ENCODE measurements at places on chromosomes 12 and 14. TPM values are rescaled to one million over a fixed set of nuclear protein-coding genes. Genes with fewer than 3 reads are reported as not detected.

The NUAK1 gene
- total RNA-seq = 0.05 TPM

The RAPGEF3 gene
- total RNA-seq = 0.55 TPM

The DICER1 gene
- 54.9 TPM for total RNA-seq

The GLIPR1L2 gene
- total RNA-seq = 1.5 TPM

The KCNJ8 gene
- total RNA-seq = not detected

The PLA2G1B gene
- not detected for total RNA-seq

The RBP5 gene
- not detected for total RNA-seq

DNA sequence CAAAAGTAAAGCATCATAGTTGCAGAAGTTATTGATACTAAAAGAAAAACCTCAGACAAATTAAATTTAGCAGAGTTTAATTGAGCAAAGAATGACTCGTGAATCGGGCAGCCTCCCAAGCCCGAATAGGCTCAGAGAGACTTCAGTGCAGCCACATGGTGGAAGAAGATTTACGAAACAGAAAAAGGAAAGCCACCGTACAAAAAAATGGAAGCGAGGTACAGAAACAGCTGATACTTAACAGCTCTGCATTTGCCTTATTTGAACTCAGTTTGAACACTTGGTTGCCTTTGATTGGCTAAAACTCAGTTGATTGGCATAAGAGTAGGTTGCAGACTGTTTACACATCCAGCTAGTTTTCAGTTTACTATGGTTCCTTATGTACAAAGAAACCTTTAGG lies 12.9 kb downstream of the TTC9 start:
- no peaks in the 10 kb centered on the region for H3K36me3 ChIP-seq
- DNase-seq = no peak
- no peaks in the 10 kb centered on the region for H3K27me3 ChIP-seq
- H3K4me1 ChIP-seq = peaks cover 66% of the 10 kb centered on the region
- H3K27ac ChIP-seq = peak overlapping the region; percentile 97
- H3K4me3 ChIP-seq = peak overlapping the region; percentile 39

GRCh38 chr12:111314953-111315539 lies 53.8 kb downstream of the PHETA1 start:
- H3K36me3 ChIP-seq = no peaks in the 10 kb centered on the region
- DNase-seq = no peak
- H3K4me1 ChIP-seq = peaks cover 4% of the 10 kb centered on the region
- H3K27ac ChIP-seq = no peak overlapping the region
- no peak overlapping the region for H3K4me3 ChIP-seq
- H3K27me3 ChIP-seq = peaks cover 19% of the 10 kb centered on the region

GRCh38 chr12:76421046-76421445 lies 72.8 kb upstream of the BBS10 start:
- DNase-seq = no peak
- no peaks in the 10 kb centered on the region for H3K36me3 ChIP-seq
- no peaks in the 10 kb centered on the region for H3K27me3 ChIP-seq

GRCh38 chr12:95633732-95634465 lies 82.6 kb upstream of the USP44 start:
- peaks cover 2% of the 10 kb centered on the region for H3K4me1 ChIP-seq
- DNase-seq = no peak
- no peaks in the 10 kb centered on the region for H3K27me3 ChIP-seq

- H3K4me3 ChIP-seq = no peak overlapping the region
- DNase-seq = no peak
- H3K4me1 ChIP-seq = peaks cover 10% of the 10 kb centered on the region
- H3K36me3 ChIP-seq = peaks cover 2% of the 10 kb centered on the region
Measured at GRCh38 chr12:109958374-109958773, 37.8 kb downstream of the GIT2 start.

GRCh38 chr14:37589715-37590427 lies 5.2 kb downstream of the FOXA1 start:
- peaks cover 2% of the 10 kb centered on the region for H3K36me3 ChIP-seq
- no peak for DNase-seq
- H3K4me1 ChIP-seq = peaks cover 5% of the 10 kb centered on the region
- H3K4me3 ChIP-seq = no peak overlapping the region
- no peak overlapping the region for H3K27ac ChIP-seq

DNA sequence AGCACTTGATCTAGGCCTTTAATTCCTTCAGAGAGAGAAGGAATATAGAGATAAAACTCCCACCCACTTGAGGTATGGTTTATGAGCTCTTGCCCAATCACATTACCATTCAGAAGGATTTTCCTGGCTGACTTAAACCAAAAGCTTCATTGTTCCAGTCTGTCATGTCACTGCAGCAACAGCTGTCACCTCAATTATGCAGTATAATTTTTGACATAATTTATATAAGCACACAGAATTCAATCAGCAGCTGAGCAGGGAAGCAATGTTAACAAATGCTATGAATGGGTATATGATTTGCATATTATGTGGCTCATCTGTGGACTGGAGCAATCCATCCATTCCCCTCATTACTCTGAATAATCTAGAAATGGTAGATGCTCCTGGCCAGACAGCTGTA lies 40.3 kb downstream of the CBX5 start:
- H3K27ac ChIP-seq = no peak overlapping the region
- H3K36me3 ChIP-seq = peaks cover 6% of the 10 kb centered on the region
- H3K27me3 ChIP-seq = no peaks in the 10 kb centered on the region
- peaks cover 5% of the 10 kb centered on the region for H3K4me1 ChIP-seq

DNA sequence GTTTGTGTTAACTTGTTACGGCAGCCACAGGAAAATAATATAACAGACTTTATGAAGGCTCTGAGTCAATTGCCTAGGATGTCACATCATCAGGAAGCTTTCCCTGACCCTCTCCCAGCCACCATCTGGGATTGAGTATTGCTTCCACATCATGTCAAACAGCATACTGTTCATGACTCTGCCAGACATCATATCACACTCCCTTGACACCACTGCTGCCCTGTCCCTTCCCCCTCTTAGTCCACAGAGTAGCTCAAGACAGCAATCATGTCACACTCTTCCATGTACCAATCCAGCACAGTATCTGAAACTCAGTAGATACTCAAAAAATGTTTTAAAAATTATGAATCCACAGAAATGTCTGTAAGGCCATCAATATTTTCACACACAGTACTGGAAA lies 168.0 kb downstream of the PIK3C2G start:
- H3K4me1 ChIP-seq = no peaks in the 10 kb centered on the region
- DNase-seq = no peak
- no peaks in the 10 kb centered on the region for H3K36me3 ChIP-seq
- H3K27me3 ChIP-seq = no peaks in the 10 kb centered on the region
- no peak overlapping the region for H3K27ac ChIP-seq
- H3K4me3 ChIP-seq = no peak overlapping the region

GRCh38 chr12:130970165-130970907 lies 16.6 kb downstream of the ADGRD1 start:
- no peak for DNase-seq
- peaks cover 48% of the 10 kb centered on the region for H3K27me3 ChIP-seq
- no peak overlapping the region for H3K27ac ChIP-seq
- H3K4me1 ChIP-seq = peaks cover 3% of the 10 kb centered on the region
- no peaks in the 10 kb centered on the region for H3K36me3 ChIP-seq
- H3K4me3 ChIP-seq = no peak overlapping the region

- H3K4me3 ChIP-seq = no peak overlapping the region
- H3K27ac ChIP-seq = no peak overlapping the region
- no peak for DNase-seq
- no peaks in the 10 kb centered on the region for H3K4me1 ChIP-seq
- H3K36me3 ChIP-seq = no peaks in the 10 kb centered on the region
Measured at GRCh38 chr14:45426685-45427282, 173.8 kb upstream of the MIS18BP1 start.

GRCh38 chr12:77237896-77238295 lies 172.5 kb upstream of the E2F7 start:
- H3K4me1 ChIP-seq = no peaks in the 10 kb centered on the region
- no peaks in the 10 kb centered on the region for H3K27me3 ChIP-seq
- no peak for DNase-seq
- H3K4me3 ChIP-seq = no peak overlapping the region
- no peaks in the 10 kb centered on the region for H3K36me3 ChIP-seq

DNA sequence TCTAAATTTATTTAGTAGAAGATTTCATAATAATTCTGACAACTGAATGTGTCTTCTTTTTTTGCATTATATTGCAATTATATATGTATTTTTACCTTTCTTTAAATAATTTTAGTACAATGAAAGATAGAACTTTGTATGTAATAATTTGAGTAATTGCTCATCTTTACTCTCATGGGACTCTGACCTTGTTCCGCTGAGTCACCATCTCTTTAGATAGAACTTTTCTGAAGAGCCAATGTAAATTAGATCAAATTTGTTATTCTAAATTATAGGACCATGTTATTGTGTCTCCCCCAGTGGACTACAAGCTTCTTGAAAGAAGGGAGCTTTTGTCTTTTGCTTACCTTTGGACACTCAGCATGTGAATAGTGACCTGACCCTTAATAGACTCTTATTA lies 96.1 kb downstream of the TRHDE start:
- H3K4me3 ChIP-seq = no peak overlapping the region
- DNase-seq = no peak
- no peaks in the 10 kb centered on the region for H3K4me1 ChIP-seq
- no peaks in the 10 kb centered on the region for H3K36me3 ChIP-seq

DNA sequence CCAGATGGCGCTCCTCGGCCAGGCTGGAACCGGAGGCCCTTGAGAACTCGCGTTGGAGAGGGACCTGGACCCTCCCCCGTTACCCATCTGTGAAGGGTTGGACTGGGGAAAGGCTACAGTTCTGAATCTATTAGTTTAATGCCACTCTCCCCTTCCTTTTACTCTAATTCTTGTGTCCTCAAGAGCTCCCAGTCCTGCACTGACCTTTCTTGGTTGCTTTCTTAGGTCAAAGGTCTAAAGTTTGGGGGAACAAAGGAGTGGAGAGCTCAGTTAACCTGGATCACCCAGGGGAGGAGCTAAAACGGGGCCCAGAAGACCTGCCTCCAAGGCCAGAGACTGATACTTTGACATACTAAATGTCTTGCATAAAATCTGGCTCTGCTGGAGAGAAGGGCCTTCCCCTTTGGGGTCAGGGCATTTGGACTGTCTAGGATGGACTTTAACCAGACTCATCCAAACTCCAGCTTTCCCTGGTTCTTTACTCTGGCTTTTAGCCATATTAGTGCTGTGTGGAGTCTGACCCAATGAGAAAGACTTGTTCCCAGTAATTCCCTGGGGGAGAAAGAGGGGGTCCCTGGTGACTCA lies 923 bp upstream of the MLF2 start:
- peak overlapping the region; percentile 96 for H3K4me3 ChIP-seq
- no peak for DNase-seq
- H3K36me3 ChIP-seq = peaks cover 4% of the 10 kb centered on the region
- peaks cover 34% of the 10 kb centered on the region for H3K4me1 ChIP-seq
- H3K27me3 ChIP-seq = peaks cover 5% of the 10 kb centered on the region

Measured in T-helper 17 cell (primary cell).